ENCODE measurements at places on chromosomes 3 and 15. TPM values are rescaled to one million over a fixed set of nuclear protein-coding genes. Genes with fewer than 3 reads are reported as not detected.

- H3K36me3 ChIP-seq, result peaks cover under 1% of the 10 kb centered on the region
- DNase-seq, result no peak
- no peak overlapping the region for H3K4me3 ChIP-seq
- H3K27ac ChIP-seq, result no peak overlapping the region
Observed at GRCh38 chr3:196894557-196895295, 27.0 kb downstream of the SENP5 start.

GRCh38 chr3:99873269-99874102 lies 55.8 kb downstream of the CMSS1 start:
- no peaks in the 10 kb centered on the region for H3K4me1 ChIP-seq
- no peak overlapping the region for H3K4me3 ChIP-seq
- no peak overlapping the region for H3K27ac ChIP-seq
- peaks cover 33% of the 10 kb centered on the region for H3K27me3 ChIP-seq

DNA sequence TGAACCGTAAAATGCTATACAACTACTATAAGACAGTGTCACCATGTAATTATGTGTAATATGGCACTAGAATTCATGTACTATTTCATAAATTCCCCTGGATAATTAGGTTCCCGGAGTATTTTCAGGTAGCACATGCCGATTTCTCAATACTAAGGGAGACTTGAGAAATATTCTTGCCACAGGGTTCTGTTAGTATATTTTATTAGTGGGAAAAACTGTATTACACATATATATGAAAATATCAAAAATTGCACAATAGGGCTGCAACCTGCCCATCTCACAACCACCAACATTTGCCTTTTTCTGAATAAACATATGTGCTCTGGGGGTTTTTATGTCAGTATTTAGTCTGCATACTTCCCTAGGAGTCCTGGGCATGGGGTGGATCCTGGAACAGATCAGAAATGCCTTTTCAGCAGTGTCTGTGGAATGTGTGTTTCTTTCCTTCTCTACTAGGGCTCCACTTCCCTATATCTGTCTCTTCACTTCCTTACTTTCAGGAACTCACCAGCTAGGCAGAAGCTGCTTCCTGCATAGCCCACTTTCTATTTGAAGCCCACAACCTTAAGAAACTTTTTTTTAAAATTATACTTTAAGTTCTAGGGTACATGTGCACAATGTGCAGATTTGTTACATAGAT lies 87.5 kb downstream of the RPL39L start:
- DNase-seq, result no peak
- no peaks in the 10 kb centered on the region for H3K4me1 ChIP-seq
- H3K36me3 ChIP-seq, result peaks cover 15% of the 10 kb centered on the region
- no peak overlapping the region for H3K4me3 ChIP-seq
- no peaks in the 10 kb centered on the region for H3K27me3 ChIP-seq

DNA sequence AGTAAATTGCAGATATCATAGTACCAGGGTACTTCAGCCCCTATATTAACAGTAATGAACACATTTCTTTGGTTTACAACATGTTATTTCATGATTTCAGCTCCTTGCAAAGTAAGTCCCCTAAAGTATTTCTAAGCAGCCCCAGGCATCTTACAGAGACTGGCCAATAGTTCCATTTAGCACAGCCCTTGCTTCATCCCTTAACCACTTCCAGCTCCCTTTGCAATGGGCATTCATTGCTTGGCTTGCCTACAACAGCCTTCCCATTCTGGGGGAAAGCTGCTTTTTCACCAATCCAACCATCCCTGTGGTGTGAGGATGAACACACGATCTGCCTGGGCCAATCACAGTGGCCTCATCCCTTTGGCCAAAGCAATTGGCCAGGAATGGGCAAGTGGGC lies 67.2 kb upstream of the XCR1 start:
- no peaks in the 10 kb centered on the region for H3K27me3 ChIP-seq
- H3K36me3 ChIP-seq, result no peaks in the 10 kb centered on the region
- no peaks in the 10 kb centered on the region for H3K4me1 ChIP-seq
- no peak for DNase-seq

DNA sequence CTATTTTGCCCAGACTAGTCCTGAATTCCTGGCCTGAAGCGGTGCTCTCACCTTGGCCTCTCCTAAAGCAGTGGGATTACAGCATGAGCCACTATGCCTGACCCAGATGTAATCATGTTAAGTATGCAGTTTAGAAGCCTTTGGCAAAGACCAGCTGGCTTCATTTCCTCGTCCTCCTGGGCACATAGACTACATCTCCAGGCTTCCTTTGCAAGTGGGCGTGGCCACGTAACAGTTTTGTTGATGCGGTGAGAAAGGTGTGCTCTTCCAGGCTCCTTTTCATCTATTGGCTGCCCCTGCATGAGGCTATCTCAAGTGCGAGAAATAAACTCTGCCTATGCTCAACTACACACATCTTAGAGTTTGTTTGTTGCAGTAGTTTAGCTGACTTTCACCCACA lies 13.0 kb downstream of the SV2B start:
- H3K27me3 ChIP-seq, result no peaks in the 10 kb centered on the region
- H3K4me3 ChIP-seq, result no peak overlapping the region
- no peak for DNase-seq
- no peak overlapping the region for H3K27ac ChIP-seq
- H3K36me3 ChIP-seq, result no peaks in the 10 kb centered on the region

- no peak for DNase-seq
- H3K4me3 ChIP-seq, result no peak within 1 kb of the TSS
- H3K36me3 ChIP-seq, result no peaks in the 10 kb centered on the region
- H3K4me1 ChIP-seq, result no peaks in the 10 kb centered on the region
Observed at GRCh38 chr3:122324871-122325323, at the start of gene CSTA. Gene CSTA, plus strand, starts transcription at chr3:122325248. Its CDS starts 45 bp downstream, at chr3:122325293.

RPS27L gene
- total RNA-seq, result 54.1 TPM

GRCh38 chr15:77350792-77351191 lies 69.1 kb downstream of the PEAK1 start:
- H3K4me3 ChIP-seq, result no peak overlapping the region
- no peaks in the 10 kb centered on the region for H3K36me3 ChIP-seq
- no peak overlapping the region for H3K27ac ChIP-seq
- peaks cover 34% of the 10 kb centered on the region for H3K4me1 ChIP-seq

MYL3 gene
- total RNA-seq, result 2,390 TPM

DNA sequence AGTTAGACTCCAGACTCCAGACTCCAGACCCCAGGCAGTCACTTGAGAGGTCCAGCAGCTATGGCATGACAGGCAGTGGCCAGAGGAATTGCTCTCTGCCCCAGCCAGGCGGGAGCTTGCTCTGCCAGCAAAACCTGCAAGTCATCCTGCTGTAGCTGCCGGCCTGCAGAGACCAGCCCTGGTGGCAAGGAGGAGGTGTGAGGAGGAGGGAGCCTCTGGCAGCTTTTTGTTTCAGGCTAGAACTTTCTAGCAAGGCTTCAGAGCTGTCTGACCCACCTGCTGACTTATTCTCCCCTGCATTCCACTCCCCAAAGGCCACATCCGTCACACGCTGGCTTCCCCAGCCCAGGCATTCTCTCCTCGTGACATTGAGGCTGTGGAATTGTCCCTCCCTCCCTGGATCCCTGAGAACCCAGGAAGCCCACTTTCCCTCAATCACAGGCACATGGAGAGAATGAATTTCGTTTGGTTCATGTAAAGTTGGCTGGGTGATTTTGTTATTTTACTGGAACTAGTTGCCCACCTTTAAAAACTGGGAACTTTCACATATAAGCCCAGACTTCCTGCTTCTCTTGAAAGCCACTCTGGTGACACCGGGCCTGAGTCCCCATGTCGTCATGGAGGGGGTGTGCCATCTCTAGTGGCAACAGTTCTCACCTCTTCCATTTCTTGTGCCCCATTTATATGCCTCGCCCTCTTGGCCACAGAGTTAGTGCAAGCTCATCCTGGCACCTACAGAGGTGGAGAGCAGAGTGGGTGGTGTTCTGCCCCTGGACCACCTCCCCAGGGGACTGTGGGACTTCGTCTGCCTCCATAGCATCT lies 82.7 kb downstream of the ABHD5 start:
- no peak for DNase-seq
- no peaks in the 10 kb centered on the region for H3K4me1 ChIP-seq
- H3K4me3 ChIP-seq, result no peak overlapping the region
- no peaks in the 10 kb centered on the region for H3K36me3 ChIP-seq
- no peak overlapping the region for H3K27ac ChIP-seq
- no peaks in the 10 kb centered on the region for H3K27me3 ChIP-seq

XXYLT1 gene
- total RNA-seq, result 62.2 TPM

GRCh38 chr15:100645671-100646070 lies 43.3 kb downstream of the ASB7 start:
- peaks cover 5% of the 10 kb centered on the region for H3K4me1 ChIP-seq
- H3K27ac ChIP-seq, result no peak overlapping the region
- no peaks in the 10 kb centered on the region for H3K27me3 ChIP-seq

TRIM42 gene
- not detected for total RNA-seq

DNA sequence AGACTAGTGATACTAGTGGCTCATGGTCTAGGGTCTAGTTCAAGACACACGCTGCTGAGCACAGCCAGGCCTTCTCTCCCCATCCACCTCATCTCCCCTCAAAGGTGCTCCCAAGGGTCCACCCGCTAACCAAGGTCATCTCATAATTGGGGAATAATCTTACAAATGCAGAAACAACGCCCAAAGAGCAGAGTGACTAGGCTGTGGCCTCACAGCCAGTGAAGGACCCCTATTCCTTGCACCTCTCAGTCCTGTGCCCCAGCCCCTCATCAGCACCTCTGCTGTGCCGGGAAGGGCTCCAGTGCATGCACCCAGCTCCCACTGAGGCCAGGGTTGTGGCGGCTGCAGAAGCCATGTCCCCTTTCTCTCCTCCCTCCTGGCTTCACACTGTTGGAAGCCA lies 286.9 kb downstream of the UACA start:
- H3K27me3 ChIP-seq, result no peaks in the 10 kb centered on the region
- H3K4me1 ChIP-seq, result no peaks in the 10 kb centered on the region
- no peaks in the 10 kb centered on the region for H3K36me3 ChIP-seq
- H3K27ac ChIP-seq, result no peak overlapping the region
- DNase-seq, result no peak
- no peak overlapping the region for H3K4me3 ChIP-seq

DNA sequence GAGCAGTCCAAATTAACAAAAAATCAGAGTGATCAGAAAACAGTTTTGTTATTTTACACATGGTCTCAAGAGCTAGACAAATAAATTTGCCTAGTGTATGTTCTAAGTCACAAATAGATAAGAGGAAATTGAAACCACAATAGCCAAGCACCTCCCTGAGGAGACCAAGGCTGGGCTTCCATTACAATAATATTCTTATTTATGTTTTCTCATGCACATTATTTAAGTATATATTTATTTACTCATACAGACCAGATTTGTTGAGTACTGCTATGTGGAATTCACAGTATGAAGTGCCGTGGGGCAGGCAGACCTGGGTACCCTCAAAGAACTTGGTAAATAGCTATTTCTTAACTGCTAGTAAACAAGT lies 242.3 kb upstream of the ICE2 start:
- H3K36me3 ChIP-seq, result no peaks in the 10 kb centered on the region
- peaks cover 6% of the 10 kb centered on the region for H3K27me3 ChIP-seq
- H3K27ac ChIP-seq, result no peak overlapping the region
- peaks cover 5% of the 10 kb centered on the region for H3K4me1 ChIP-seq
- no peak for DNase-seq

DNA sequence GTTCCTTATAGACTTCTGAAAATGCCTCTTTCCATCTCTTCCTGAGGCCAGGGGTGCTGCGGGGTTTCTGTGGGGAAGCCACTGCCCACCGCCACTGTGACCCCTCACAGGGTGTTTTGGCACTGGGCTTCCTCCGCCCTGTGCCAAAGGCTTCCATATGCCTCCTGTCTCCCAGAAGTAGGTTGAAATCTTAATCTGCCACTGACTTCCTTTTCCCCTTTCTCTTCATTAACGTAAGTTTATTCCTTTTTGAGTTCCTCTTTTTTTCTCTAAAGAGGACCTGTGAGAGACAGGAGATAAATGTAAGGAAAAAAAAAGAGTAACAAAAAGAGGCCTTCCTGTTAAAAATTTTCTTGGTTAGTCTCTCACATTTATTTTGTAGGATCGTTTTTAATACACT lies 220.5 kb downstream of the CTNNB1 start:
- no peak overlapping the region for H3K4me3 ChIP-seq
- no peaks in the 10 kb centered on the region for H3K4me1 ChIP-seq
- no peaks in the 10 kb centered on the region for H3K36me3 ChIP-seq
- no peak for DNase-seq
- no peak overlapping the region for H3K27ac ChIP-seq

STAG1 gene
- 21.0 TPM for total RNA-seq

DNA sequence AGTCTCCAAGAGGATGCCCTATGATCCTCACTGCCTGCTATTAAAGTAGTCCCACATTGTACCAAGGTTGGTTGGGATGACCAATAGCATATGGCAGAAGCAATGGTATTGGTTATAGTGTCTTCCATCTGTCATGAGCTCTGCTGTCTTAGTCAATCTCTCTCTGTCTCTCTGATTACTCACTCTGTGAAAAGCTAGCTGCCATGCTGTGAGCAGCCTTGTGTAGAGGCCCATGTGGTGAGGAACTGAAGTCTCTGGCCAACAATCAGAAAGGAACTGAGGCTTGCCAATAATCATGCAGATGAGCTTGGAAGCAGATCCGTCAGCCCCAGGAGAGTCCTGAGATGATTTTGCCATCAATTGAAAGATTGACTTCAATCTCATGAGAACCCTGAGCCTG lies 60.3 kb upstream of the CFAP161 start:
- no peak overlapping the region for H3K4me3 ChIP-seq
- DNase-seq, result no peak
- no peak overlapping the region for H3K27ac ChIP-seq
- no peaks in the 10 kb centered on the region for H3K27me3 ChIP-seq

DNA sequence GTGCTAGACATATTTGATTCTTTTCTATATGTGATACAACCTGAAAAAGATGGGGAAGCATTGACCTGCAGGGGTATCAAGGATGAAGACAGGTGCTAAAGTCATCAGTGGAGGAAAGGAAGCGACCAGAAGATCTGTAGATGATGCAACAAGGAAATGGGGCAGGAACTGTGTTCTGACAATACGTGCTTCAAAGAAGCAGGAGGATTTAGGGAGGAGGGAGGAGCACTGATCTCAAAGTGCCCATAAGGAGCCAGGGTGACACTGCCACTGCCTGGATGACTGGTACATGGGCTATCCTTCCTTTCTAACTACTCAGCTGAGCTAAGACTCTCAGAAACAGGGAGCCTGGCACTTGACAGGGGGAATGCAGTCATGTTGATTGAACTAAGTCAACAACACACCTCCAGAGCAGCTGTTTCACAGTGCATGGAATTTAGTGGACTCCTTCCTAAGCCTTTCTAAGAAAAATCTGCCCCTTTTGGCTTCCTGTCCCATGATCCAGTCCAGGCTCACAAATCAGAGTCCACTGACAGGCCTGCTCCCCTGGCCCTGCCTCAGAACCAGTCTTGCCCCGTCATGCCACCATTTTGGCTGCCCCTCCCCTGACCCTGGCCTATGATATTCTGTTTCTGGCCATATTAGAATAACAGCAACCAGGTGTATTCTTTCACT lies 12.0 kb downstream of the LYSMD4 start:
- no peak overlapping the region for H3K4me3 ChIP-seq
- no peaks in the 10 kb centered on the region for H3K36me3 ChIP-seq
- no peaks in the 10 kb centered on the region for H3K27me3 ChIP-seq
- no peak for DNase-seq

CCR3 gene
- not detected for total RNA-seq

RNF123 gene
- 41.7 TPM for total RNA-seq

- no peaks in the 10 kb centered on the region for H3K36me3 ChIP-seq
- peaks cover 61% of the 10 kb centered on the region for H3K4me1 ChIP-seq
- peak overlapping the region; percentile 48 for H3K27ac ChIP-seq
- no peak overlapping the region for H3K4me3 ChIP-seq
- no peak for DNase-seq
Observed at GRCh38 chr3:172142051-172142863, 102.9 kb downstream of the FNDC3B start.

GRCh38 chr15:99104788-99105513 lies at the start of gene SYNM:
Gene SYNM, plus strand, starts transcription at chr15:99105080. Its CDS starts 120 bp downstream, at chr15:99105200.
- DNase-seq, result peak; percentile 80
- peaks cover 63% of the 10 kb centered on the region for H3K27me3 ChIP-seq
- H3K27ac ChIP-seq, result no peak within 1 kb of the TSS
- peak within 1 kb of the TSS; percentile 33 for H3K4me3 ChIP-seq
- peaks cover 7% of the 10 kb centered on the region for H3K4me1 ChIP-seq

CAPN3 gene
- 37.9 TPM for total RNA-seq

FMN1 gene
- 1.8 TPM for total RNA-seq

Data from cardiac muscle cell (in vitro differentiated cells and primary cell).